ENCODE measurements at places on chromosomes 4 and X.

GRCh38 chr4:73653695-73654106 is 33.5 kb upstream of the RASSF6 start:
- no peak for DNase-seq

GRCh38 chr4:184479516-184479950 is 5.2 kb upstream of the IRF2 start:
- no peak for DNase-seq

DNA sequence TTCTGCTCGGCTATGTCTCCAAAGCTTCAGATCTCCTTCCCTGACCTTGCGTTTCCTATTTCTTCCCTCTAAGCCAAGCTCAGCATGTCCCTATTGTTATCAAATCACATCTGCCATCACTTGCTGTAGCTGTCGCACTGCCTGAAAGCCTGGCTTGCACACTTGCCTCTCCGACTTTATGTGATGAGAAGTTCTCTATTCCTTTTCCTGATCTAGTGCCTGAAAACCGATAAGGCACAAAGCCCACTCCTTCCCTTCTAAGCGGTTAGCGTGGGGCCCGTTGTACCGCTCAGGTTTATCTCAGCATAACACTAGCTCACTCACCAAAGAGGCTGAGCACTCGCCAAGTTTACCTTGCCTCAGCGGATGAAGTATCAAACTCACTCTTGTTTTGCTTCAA is 816 bp downstream of the NMU start:
- DNase-seq, result no peak

DNA sequence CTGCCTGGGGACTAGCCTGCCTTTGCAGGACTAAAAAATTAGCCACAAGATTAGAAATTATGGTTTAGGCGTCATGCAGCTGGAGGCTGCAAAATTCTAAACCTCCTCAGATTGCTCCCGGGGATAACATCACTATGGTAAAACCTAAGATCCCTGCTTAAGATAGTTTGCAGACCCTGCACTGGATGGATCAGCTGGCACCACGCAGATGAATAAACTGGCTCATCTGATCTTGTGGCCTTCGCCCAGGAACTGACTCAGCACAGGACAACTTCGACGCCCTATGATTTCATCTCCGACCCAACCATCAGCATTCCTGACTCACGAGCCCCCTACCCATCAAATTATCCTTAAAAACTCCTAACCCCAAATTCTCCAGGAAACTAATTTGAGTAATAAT is 482.4 kb downstream of the SPRY1 start:
- DNase-seq, result no peak

- no peak for DNase-seq
Observed at GRCh38 chr4:128832243-128832625, 22.7 kb downstream of the JADE1 start.

GRCh38 chr4:164012396-164013027 is 518.0 kb downstream of the TMA16 start:
- DNase-seq, result peak; percentile 4

GRCh38 chr4:185852961-185853360 is 41.0 kb upstream of the SORBS2 start:
- DNase-seq, result no peak

DNA sequence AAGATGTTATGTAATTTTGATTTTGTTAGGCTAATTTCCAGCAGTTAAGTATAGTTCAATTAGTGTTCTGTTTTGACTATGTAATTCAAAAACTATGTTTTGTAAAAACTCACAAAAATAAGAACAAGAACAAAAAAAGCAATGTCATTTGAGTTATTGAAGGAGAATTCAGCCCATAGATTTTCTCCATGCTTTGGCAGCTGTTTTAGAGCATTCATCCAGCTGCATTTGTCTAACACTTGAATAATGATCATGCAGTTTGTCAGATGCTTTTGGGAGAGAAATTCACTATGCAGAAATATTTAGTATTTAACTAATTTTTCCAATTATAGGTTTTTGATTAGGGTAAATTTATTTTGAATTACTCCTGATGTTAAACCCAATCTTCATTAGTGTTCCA is 14.2 kb downstream of the CPE start:
- no peak for DNase-seq

DNA sequence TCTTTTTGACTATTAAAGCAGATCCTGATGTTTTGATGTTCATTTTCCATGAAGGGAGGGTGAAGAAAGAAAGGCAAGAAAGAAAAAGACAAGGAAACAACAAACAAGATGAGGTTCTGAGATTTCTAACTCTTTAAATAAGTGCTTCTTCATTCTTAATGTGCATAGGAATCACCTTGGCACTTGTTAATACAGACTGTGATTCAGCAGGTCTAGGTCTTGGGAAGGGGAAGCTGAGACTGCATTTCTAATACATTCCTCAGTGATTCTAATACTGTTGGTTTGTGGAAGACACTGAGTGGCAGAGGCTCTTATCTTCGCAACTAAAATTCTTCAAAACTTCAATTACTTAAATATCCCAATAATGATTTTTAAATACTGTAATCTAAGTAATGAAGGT is 95.2 kb upstream of the NAP1L5 start:
- DNase-seq, result no peak

- DNase-seq, result no peak
Observed at GRCh38 chr4:150794706-150795105, 212.8 kb downstream of the MAB21L2 start.

DNA sequence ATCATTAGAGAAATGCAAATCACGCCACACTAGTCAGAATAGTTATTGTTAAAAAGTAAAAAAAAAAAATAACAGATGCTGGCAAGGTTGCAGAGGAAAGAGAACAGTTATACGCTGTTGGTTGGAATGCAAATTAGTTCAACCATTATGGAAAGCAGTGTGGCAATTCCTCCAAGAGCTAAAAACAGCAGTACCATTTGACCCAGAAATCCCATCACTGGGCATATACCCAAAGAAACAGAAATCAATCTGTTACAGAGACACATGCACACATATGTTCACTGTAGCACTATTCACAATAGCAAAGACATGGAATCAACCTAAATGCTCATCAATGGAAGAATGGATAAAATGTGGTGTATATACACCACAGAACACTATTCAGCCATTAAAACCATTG is 388.7 kb upstream of the FMR1 start:
- no peak for DNase-seq

GRCh38 chrX:148535639-148536038 is 35.2 kb downstream of the AFF2 start:
- DNase-seq, result no peak

GRCh38 chr4:55321707-55322264 is 24.3 kb upstream of the SRD5A3 start:
- peak; percentile 54 for DNase-seq

GRCh38 chr4:83255584-83255983 is 29.0 kb downstream of the COQ2 start:
- DNase-seq, result no peak

DNA sequence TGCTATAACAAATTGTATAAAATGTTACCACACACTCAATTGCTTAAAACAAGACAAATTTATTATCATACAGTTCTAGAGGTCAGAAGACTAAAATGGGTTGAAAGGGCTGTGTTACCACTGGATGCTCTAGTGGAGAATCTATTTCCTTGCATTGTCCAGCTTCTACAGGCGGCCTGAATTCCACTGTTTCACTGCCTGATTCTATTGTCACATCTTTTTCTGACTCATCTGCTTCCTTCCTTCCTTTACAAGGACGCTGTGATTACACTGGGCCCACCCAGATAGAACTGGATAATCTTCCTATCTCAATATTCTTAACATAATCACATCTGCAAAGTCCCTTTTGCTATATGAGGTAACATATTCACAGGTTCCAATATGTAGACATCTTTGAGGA is 19.4 kb upstream of the ARMCX1 start:
- DNase-seq, result no peak

DNA sequence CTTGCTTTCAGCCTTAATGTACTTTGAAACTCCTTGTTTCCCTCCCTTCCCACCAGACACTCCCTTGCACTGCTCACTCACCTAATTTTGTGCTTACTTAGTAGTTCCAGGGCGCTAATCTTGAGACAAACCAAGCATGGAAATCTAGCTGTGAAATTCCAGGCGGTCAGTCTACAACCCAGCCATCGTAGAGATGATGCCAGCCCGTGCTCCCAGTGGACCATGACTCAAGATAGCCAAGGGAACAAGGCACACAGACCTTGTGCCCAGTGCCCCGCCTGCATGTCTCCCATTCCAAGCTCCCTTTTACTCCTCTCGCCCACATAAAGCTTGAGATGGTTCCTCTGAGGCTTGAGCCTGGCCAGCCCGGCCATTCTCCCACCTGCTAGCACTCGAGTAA is 11.1 kb downstream of the TREX2 start:
- no peak for DNase-seq

DNA sequence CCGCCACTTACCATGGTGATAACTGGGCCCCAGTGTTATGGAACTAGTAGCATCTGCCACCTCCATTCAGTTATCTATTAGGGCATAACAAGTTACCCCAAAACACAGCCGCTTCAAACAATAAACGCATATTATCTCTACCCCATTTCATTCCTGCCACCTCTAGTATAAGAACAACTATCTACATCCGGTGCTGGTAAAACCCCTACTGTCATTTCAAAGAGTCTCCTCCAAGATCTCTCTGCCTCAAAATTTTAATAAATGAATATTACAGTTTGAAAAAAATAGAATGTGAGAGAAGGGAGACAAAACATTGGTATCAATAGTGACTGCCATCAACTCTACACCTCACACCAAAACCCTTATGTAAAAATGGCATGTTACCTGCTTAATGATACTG is 35.5 kb upstream of the RBPJ start:
- no peak for DNase-seq

- no peak for DNase-seq
Observed at GRCh38 chr4:184672741-184673140, 23.2 kb downstream of the PRIMPOL start.

GRCh38 chr4:186669159-186669731 is 54.4 kb downstream of the FAT1 start:
- no peak for DNase-seq

DNA sequence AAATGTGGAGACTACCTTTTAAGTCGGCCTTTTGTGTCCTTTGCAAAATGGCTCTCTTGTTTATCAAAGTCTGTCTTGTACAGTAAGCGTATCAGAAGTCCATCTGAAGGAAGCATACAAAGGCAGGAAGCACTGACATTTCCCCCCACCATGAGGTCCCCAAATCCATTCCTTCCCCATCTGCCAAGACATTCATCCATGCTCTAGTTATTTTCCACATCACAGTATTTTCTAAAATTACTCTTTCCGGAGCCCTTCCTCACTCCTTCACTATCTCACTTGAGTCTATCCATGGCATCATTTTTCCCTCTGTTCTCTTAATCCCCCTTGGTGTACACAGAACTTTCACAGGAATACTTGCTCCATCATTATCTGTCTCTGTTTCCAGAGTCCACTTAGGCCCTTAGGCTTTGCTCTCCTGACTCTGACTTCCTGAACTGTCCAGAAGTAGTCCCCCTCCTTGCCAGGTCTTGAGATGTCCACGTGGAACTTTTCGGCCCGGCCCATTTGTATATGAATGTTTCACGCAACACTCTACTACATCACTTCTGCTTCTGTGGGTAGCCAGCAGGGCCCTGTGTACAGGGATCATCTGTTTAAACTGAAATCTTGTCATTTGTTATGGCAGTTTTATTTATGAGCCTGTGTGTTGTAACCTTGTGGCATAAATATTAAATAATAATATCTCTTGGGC is 2.1 kb downstream of the SEL1L3 start:
- no peak for DNase-seq

DNA sequence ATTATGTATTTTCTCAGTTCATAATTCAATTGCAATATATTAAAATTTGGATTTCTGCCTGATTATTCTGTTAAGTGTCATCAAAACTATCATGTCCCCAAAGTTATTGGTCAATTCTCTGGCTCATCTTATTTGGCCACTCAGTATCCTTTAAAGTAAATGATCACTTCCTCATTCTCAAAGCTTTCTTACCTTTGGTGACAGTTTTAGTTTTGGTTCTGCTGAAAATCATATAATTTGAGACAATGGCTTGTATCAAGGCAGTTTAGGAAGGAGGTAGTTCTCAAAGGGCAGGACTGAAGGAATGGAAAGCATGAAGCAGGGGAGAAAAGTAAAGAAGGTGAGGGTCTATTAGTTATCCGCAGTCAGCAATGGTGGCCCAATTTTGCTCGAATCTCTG is 1832.1 kb downstream of the ARAP2 start:
- DNase-seq, result no peak

DNA sequence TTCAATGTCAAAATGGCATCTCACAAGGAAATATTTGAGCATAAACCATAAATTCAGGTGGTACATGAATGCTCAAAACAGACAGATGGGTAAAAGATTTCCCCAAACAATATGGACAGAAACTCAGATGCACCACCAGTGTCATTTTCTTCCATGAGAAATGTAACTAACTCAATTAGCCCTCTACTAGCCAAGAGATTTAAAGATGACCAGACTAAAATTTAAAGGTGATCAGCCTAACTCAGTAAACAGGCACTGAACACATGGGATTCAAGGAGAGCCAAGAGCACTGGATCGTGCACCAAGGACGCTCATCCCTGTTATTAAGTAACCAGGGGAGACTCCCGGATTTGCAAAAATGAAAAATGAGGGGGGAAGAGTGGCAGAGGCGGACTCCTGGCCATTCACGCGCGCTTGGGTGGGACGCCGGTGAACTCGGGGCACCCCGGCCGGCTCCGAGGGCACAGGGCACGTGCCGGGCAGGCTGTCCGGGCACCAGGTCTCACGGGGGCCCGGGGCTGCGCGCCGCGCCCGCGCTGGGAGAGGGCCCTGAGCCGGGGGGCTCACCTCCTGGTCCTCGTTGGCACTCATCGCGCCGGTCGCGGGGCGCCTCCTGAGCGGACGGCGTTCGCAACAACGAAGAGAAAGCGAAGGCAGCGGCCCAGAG is 490 bp downstream of the RWDD4 start:
- peak; percentile 14 for DNase-seq

DNA sequence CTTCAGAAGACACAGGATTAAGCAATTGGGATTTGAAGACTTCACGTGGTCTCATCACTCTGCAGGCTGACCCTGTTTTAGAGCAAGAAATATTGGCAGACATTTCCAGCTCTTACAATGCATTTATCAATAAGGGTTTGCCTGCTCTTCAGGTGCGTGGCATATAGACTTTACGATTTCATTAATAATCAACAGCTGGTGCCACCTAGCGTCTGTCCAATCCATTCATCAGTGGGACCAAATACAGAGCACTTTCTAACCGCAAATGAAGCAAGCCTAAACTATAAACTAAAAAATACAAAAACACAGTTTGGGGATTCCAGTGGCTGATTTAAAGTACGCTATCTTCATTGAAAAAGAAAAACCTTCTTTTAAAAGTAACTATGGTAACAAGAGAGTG is 125.4 kb upstream of the DMD start:
- DNase-seq, result no peak

GRCh38 chrX:131918839-131919238 is 104.3 kb upstream of the STK26 start:
- DNase-seq, result no peak

- DNase-seq, result no peak
Observed at GRCh38 chr4:183011213-183011907, 87.7 kb upstream of the WWC2 start.
